ENCODE measurements at places on chromosomes 5 and 9.

GRCh38 chr9:122209451-122209850 is 19.3 kb downstream of the LHX6 start:
- no peak for DNase-seq

GRCh38 chr5:98934546-98934945 is 5.7 kb upstream of the CHD1 start:
- no peak for DNase-seq

DNA sequence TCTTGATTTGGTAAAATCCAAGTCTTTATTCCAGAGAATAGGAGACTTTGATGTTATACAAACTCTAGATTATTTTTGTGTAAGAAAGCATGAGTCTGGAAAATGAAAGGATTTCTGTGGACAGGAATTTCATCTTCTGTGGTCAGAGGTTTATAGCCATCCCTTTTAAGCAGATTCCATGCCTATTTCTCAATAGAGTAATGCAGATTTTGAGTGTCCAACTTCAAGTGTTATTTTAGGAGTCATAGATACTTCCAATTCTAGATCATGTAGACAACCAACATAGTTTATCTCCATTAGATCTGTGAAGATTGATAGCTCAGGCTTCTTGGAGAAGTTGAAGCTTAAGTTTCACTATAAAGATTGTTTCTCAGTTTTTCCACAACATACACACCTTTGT is 379.7 kb downstream of the PSAT1 start:
- no peak for DNase-seq

DNA sequence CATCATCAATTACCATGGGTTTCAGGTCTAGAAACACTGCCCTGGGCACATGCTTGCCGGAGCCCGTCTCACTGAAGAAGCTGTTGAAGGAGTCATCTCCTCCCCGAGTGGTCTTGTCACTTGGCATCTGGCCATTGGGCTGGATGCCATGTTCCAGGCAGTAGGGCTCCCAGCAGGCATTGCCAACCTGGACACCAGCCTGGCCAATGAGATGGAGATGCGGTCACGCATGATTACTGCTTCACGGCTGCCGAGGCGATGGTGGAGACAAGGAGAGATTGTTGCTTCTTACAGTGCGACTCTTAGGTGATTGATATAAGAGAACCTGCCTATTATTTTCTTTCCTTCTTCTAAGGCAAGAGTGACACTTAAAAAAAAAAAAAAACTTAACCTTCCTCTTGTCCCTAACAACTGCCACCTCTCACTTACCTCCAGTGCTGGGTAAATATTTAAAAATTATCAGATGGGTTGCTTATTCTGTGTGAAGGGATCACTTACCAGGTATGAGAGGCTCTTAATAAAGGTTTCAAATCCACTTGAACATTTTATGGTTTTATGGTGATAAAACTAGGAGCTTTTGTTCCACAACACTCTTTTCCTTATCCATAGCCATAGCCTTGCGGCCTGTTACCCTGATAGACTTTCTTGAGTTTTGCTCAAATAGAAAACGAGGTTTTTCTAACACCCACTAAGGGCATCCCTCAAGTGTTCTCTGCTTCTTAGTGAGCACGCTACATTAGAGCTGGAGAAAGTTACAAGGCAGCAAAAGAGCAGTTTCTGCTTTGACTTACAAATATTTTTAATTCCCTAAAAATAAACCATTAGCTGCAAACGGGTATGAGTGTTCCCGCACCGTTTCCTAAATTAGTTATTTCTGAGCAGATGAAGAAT is 41.2 kb downstream of the NIM1K start:
- no peak for DNase-seq

DNA sequence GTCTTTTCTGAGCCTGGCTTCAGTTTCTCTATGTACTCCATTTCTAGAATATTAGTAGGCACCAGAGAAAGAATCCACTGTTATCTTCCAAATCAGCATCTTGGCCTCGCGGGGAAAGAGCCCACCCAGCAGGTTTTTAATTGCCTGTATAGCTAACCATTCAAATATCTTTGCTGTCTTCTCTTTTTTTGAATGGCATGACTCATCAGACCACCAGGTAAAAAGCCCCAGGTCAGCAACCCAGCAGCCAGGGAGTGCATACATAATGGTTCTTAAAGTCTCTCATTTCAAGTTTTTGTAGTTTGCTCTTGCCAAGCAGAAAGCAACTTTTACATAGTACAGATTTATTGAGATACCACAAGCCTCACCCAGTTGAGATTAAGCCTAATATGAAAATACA is 50.7 kb downstream of the TMEM167A start:
- no peak for DNase-seq

GRCh38 chr5:129664336-129664937 is 83.5 kb upstream of the MINAR2 start:
- peak; percentile 60 for DNase-seq

DNA sequence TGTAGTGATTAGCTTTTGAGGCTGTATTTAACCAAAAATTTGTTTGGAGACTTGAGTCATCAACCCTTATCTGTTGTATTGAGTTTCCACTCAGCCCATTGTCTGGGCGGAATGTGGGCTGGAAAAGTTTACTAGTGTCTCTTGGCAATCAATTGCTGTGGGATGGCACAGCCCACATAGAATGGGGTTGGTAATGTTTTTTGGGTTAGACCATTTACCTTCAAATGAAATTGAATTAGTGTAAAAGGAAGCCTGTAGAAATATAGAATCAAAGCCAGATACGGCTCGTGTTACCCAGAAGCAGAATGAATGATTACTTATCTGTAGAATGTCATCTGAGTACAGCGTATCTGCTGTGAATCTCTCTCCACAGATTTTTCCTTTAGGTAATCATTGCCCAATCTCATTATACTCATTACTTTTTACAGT is 142.9 kb downstream of the AOPEP start:
- DNase-seq = no peak

DNA sequence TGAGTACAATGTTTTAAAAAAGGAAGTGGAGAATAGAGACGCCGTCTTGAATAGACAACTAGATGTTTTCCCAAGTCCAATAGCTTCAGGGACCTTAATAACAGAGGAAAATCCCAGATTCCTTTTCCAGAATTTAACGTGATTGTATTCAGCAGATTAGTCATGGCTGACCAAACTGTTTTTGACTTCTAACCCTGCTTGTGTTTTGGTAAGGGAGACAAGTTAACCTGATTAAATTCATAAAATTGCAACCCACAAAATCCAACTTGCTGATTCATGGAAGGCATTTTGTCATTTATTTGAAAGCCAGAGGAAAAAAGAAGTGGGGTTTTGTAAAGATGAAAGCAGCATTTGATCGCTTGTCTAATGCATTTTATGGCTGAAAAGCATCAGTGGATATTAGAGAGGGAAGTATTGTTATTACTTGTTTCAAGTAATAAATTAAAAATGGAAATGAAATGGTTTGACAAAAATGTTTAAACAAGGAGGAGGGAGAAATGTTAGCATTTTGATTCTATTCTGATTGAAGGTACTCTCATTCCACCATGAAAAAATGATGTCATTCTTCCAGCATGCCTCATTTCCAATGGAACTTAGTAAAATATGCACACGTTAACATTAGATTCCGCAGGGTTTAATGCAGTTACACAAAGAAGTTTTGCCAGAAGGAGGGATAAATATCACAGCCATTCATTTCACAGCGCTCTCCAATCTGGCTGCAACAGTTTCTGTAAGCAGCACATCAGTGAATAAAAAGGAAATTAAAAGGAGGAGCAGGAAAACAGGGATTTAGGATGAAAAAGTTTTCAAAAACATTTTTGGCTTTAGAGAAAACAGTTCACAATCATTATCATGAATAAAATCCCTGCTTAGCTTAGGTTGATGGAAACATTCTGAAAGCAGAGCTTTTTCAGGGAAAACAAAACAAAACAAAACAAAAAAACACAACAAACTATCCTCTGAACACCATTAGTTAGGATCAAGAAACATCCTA is 314.7 kb downstream of the PRR16 start:
- DNase-seq = no peak

- no peak for DNase-seq
These were observed 167.1 kb downstream of the PAM start for GRCh38 chr5:102922111-102922720.

- peak; percentile 24 for DNase-seq
These were observed 754 bp downstream of the DCAF12 start for GRCh38 chr9:34125681-34126206.

- DNase-seq = no peak
These were observed 47.4 kb upstream of the FAM120AOS start for GRCh38 chr9:93500571-93501298.

DNA sequence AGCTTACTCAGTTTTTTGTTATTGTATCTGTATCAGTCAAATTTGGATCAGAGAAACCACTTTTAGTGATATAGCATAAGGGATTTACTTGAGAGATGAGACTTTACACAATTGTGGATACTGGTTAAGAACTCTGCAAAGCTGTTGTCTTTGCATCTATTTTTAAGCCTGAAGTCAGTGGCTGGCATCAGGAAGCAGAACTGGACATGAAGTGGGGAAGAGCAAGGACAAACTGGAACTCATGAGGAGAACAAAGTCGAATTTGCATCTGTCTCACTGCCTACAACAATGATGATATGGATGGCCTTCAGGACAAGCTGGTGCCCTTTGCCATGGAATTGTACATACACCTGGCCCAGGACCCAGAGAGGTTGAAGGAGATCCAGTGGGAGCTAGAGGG is 15.8 kb upstream of the MYORG start:
- DNase-seq = no peak

GRCh38 chr9:109683521-109683920 is 96.5 kb upstream of the PALM2AKAP2 start:
- no peak for DNase-seq

- DNase-seq = no peak
These were observed 14.2 kb downstream of the SLIT3 start for GRCh38 chr5:169286572-169287300.
